ENCODE measurements at places on chromosomes 13 and 19.

- DNase-seq: no peak
Measured at GRCh38 chr13:110528371-110528770, 33.2 kb downstream of the RAB20 start.

- no peak for DNase-seq
Measured at GRCh38 chr19:35316560-35316959, 12.4 kb upstream of the CD22 start.

DNA sequence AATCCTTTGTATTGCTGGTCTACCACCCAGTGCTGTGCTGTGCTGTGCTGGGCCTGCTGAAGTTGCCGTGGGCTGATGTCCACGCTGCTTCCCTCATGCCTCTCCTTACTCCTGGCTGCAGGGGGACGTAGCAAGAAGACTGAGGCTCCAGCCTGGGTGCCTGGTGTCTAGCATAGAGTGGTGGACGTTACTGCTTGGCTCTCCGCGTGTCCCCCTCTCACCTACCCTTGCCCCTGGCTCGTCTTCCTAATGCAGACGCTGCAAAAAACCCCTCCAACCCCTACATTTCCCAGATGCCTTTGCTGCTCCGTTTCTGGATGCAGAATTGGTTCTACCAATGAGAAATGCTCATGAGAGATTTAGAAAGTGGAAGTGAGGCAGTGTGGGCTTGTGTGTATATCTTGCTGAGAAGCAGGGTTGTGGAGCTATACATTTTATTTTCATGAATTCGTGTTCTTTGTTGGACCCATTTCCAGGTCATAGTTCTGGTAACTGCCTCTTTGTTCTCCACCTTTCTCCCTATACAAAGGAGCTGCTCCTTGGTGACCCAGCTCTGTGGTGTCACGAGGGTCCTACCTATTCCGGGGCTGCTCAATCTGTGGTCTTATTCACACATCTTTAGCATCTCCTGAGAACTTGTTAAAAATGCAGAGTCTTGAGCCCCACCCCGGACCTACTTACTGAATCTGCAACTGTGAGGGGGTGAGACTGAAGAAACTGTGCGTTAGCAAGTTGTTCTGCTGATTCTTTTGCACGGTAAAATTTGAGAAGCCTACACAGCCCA, 7.9 kb upstream of the DENND1C start:
- DNase-seq: no peak

- no peak for DNase-seq
Measured at GRCh38 chr13:20142023-20142926, 18.6 kb downstream of the GJA3 start.
